ENCODE measurements at places on chromosomes 3 and 15. TPM values are rescaled to one million over a fixed set of nuclear protein-coding genes. Genes with fewer than 3 reads are reported as not detected.

GRCh38 chr3:52097851-52098507 is 41.6 kb upstream of the DUSP7 start:
- H3K27me3 ChIP-seq = no peaks in the 10 kb centered on the region
- no peak overlapping the region for H3K27ac ChIP-seq
- H3K4me1 ChIP-seq = no peaks in the 10 kb centered on the region
- no peak for DNase-seq
- H3K36me3 ChIP-seq = peaks cover 2% of the 10 kb centered on the region

GRCh38 chr15:100107606-100108225 is 234.1 kb downstream of the ADAMTS17 start:
- H3K4me3 ChIP-seq = no peak overlapping the region
- DNase-seq = no peak
- no peaks in the 10 kb centered on the region for H3K36me3 ChIP-seq

DNA sequence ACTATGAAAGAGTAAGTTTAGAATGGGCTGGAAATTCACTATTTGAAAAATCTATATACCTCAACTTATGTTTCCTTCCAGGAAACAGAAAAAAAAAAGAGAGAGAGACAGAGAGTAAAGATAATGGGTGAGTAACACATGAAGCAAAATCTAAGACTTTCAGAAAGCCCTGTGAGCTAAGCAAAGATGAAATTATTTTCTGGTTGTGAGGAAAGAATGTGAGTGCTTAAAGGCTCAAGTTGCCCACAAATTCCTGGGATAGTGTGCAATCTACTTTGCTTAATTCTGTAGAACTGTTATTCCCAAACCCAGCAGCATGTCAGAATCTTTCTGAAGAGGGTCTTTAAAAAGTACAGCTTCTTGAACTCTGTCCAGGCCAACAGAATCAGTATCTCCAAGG is 337.7 kb upstream of the AGTR1 start:
- no peaks in the 10 kb centered on the region for H3K4me1 ChIP-seq
- H3K4me3 ChIP-seq = no peak overlapping the region
- no peak for DNase-seq
- H3K27me3 ChIP-seq = no peaks in the 10 kb centered on the region
- H3K36me3 ChIP-seq = no peaks in the 10 kb centered on the region

GRCh38 chr3:49713336-49714105 is 6.0 kb downstream of the AMIGO3 start:
- H3K36me3 ChIP-seq = peaks cover 10% of the 10 kb centered on the region
- no peak for DNase-seq
- no peak overlapping the region for H3K4me3 ChIP-seq
- no peaks in the 10 kb centered on the region for H3K27me3 ChIP-seq
- H3K4me1 ChIP-seq = peaks cover 1% of the 10 kb centered on the region

DNA sequence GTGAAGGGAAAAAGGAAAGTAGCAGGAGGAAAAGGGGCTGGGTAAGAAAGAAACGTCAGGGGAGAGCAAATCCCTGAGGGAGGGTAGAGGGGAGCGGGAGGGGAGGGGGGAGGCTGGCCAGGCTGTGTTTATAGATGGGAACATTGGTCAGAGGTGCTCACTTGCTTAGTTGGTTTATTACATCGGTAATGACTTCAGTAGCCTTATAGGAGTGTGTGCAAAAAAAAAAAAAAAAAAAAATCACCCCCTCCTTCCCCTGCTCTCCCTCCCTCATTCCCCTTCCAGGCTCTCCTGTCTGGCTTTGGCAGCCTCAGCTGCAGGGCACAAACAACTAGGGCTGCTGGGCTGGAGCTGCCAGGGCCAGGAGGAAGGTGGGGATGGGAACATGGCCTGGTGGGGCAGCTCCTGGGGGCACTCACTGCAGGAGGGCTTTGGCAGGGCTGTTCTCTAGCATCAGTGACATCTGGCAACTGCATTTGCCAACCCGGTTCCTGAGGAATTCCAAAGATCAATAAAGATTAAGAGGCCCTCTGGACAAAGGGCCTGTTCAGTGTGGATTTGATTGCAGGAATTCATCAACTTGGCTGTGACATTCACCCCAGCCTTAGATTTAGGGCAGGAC is 334.5 kb upstream of the FRG2C start:
- no peak for DNase-seq
- no peaks in the 10 kb centered on the region for H3K36me3 ChIP-seq
- H3K4me1 ChIP-seq = no peaks in the 10 kb centered on the region
- no peaks in the 10 kb centered on the region for H3K27me3 ChIP-seq

DNA sequence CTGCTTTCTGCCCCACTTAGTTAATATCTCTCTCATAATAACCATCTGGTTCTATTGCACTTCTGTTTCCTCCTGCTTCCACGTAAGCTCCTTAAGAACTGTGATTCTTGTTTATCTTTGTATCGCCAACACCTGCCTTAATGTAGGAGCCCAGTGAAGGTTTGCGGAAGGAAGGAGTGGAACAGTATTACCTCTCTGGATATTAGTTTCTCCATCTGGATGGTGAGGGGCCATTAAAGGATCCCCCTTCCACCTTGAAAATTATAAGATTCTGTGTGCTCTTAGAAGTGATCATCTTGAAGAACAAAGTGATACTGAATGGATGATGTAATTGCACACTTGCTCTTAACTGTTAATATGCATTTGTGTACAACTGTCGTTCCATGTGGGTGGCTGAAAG is 2.2 kb downstream of the CHRNA5 start:
- DNase-seq = no peak
- no peak overlapping the region for H3K27ac ChIP-seq
- H3K27me3 ChIP-seq = peaks cover 3% of the 10 kb centered on the region
- H3K4me1 ChIP-seq = peaks cover 21% of the 10 kb centered on the region

DNA sequence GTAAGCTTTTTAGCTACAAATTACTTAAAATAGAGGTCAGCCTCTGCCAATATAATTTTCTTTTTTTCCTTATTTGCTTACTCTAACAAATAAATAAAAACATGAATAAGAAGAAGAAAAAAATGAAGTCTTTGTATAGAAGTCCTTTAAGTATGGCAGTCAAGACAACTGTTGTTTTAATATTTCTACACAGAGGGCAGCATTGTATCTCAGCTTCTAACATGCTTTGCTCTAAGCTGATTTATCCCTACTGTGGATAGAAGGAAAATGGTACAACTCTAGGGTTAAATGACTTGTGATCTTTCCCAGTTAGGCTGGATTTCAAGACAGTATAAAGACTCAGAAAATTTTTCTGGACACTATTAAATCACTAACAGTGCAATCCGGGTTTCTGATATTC is 104.3 kb upstream of the MEIS2 start:
- no peaks in the 10 kb centered on the region for H3K4me1 ChIP-seq
- H3K27me3 ChIP-seq = no peaks in the 10 kb centered on the region
- H3K36me3 ChIP-seq = no peaks in the 10 kb centered on the region
- DNase-seq = no peak
- no peak overlapping the region for H3K27ac ChIP-seq

Gene ACOX2
- total RNA-seq = not detected

Gene IL20RB
- total RNA-seq = 1.5 TPM

Gene ATP13A5
- not detected for total RNA-seq

Gene CNTN4
- total RNA-seq = 0.05 TPM
